ENCODE measurements at places on chromosomes 7 and 10.

- no peak for DNase-seq
Measured at GRCh38 chr10:17216217-17216900, 11.7 kb upstream of the VIM start.

DNA sequence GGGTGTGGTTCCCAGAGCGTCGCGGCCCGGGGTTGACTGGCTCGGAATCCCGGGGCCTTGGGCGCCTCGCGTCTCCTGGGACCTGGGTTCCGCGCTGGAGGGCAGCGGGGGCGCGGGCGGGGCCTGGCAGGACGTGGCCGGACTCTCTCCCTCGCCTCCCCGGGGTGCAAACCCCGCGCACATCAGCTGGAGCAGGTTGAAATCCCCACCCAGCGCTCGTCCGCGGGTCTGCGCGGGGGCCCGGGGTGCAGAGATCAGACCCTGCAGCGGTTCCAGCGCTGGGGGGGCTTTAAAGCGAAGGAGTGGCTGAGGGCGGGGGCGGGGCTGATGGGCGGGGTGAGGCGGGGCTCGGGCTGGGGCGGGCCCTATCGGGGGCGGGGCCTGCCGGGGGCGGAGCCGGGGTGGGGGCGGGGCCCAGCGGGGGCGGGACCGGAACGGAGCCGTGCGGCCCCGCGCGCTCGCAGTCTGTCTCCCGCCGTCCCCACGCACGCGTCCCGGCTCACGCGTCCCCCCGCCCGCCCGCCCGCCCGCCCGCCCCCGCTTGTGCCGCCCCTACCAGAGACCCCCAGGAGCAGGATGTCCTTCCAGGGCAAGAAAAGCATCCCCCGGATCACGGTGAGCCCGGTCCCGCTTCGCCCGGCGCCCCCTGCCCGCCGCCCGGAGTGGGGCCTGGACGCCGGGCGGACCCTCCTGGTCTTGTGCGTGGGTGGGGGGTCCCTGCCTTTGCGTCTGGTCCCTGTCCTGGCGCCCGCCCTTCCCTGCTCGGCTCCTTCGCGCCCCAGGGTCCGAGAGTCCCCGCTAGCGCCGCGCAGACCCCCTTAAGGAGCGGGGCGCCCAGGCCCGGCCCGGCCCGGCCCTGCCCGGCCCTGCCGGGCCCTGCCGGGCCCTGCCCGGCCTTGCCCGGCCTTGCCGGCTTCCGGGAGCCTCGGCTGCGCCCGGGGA lies at the start of gene DPYSL4:
TSS of gene DPYSL4 (plus strand) at position 461 of the 942 bp plus-strand sequence. CDS start at position 577, 116 bp downstream.
- DNase-seq: no peak

- DNase-seq: no peak
Measured at GRCh38 chr10:131088619-131089018, 222.9 kb downstream of the TCERG1L start.

DNA sequence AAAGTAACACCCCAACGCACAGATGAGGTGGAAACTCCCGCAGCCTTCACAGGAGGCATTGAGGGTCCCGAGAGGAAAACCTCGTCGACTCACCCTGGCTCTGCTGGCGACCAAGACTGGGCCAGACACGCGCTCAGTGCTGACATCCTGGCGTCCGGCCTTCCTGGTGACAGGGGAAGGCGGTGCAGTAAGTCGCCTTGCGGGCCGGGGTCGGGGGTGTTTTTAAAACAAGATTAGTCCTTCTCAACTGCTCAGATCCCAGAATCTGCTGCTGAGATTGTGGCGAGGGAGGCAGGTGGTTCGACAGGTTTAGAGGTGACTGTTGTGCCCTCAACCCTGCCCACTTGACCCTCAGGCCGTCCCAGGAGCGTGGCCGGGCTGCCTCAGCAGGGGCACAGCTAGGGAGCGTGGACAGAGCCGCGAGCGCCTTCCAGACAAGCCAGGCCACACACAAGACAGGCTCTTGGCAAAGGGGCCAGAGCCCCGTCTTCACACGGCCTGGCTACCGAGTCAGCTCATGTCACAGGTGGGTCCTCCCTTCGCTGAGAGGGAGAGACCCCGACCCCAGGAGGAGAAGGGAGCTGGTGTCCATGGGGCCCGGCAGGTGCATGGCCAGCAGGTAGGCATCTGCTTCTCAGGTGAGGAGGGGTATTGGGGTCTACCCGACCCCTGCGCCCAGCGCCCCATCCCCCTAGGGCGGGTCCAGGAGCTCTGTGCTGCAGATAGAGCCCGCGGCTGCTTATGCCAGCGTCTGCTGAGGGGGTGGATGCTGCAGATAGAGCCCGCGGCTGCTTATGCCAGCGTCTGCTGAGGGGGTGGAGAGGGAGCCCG lies 81.6 kb downstream of the DNAJB6 start:
- DNase-seq: no peak

- no peak for DNase-seq
Measured at GRCh38 chr10:132400547-132401151, 3.6 kb downstream of the PWWP2B start.

DNA sequence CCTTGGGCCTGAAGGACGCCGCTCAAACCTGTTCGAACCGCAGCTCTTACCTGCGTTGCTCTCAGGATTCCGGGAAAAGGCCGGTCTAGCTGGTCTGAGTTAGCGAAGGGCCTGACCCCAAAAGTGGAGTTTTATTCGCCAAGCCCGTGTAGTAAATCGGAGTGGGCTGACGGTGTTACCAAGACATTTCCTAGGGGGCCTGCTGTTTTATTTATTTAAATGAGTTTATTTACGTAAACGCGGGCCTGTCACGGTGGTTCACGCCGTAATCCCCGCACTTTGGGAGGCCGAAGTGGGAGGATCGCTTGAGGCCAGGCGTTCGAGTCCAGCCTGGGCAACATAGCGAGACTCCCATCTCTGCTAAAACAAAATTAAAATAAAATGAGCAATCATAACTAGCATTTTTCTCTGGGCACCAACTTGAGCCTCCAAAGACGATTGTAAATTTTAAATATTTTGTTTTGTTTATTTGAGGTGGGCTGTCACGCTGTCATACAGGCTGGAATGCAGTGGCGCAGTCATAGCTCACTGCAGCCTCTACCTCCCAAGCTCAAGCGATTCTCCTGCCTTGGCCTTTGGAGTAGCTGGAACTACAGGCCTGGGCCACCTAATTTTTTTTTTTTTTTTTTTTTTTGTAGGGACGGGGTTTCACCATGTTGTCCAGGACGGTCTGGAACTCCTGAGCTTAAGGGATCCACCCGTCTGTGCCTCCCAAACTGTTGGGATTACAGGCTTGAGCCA lies 903 bp downstream of the ZNF655 start:
- DNase-seq: no peak

DNA sequence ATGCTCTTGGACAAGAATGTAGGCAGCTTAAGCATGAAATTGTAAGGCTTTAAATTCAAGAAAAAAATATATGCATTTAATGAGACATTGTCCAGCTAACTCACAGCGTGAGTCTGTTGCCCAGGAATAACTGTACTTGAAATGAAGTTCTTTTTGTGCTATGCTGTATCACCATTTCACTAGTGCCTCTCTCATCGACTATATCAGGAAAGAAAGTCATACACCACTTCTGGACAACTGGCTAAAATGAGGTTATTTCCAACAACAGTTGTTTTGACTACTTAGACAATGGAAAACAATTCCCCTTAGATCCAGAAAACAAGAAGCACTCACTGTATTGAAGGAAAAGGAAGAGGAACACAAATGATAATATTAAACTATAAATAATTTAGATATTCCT lies 251.8 kb downstream of the CRPPA start:
- DNase-seq: no peak

GRCh38 chr10:60762554-60762953 lies 15.7 kb upstream of the CDK1 start:
- no peak for DNase-seq

- no peak for DNase-seq
Measured at GRCh38 chr10:79017882-79018520, 50.8 kb upstream of the ZMIZ1 start.

DNA sequence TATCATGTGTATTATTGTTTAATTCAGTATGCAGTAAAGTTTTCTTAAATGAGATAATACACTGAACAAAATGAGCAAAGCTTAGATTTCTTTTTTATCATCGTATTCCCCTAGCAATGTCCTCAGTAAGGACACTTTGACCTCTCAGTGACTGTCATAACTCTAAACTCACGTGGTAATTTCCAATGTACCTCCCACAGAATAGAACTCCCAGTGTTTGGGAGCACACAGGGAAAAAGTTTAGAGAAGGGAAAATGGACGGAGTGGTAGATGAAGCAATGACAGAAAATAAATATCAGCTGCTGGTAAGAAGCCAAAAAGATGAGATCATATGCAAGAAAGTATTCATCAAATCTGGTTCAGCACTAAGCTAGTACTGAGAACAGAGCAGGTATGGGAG lies 758.6 kb upstream of the KCND2 start:
- no peak for DNase-seq

DNA sequence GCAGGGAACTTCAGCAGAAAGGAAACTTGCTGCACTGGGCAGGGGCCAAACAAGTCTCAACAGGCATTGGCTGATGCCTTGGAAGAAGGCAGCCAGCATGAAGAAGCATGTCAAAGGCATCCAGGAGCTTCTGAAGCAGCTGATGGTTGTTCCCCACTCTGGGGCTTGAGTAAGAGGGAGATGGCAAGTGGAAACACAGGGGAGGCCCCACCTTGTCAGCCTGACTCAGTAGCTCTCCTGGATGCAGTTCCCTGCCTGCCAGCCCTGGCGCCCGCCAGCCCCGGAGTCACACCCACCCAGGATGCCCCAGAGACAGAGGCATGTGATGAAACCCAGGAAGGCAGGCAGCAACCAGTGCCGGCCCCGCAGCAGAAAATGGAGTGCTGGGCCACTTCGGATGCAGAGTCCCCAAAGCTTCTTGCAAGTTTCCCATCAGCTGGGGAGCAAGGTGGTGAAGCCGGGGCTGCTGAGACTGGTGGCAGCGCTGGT lies 96.5 kb downstream of the TACC2 start:
- no peak for DNase-seq

- DNase-seq: no peak
Measured at GRCh38 chr10:123748711-123749110, 82.6 kb downstream of the GPR26 start.

DNA sequence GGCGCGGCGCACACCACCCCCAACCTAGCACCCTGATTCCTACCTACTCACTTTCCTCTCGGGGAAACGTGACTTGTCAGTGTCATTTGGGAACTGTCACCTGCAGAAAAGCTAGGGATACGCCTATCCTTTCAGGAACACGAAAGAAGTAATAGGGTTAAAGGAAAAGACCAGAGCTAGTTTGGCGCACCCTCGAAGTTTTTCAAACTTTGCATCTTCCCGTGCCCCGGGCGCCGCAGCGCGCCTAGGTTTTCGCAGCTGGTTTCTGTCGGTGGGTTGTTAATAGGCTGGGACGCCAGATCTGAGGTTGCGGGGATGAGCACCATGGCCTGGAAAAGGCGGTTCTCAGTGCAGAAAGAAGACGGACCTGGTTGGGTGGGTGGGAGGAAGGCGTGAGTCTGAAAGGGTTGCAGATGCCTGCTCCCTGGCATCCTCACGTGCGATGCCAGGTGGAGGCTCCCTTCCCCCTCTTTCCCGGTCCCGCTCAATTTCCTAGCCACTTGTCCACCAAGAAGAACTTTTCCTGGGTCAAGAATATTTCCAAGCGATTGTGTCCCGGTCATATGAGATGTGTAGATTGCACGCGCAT lies 568 bp upstream of the MEOX2 start:
- DNase-seq: no peak

GRCh38 chr7:35370687-35371086 lies 116.8 kb upstream of the TBX20 start:
- no peak for DNase-seq

- no peak for DNase-seq
Measured at GRCh38 chr10:22338931-22339330, 6.4 kb upstream of the SPAG6 start.
